Psoas muscle (tissue), 8 donors: ENCODE measurements at places on chromosomes 6 and 20. TPM values are rescaled to one million over a fixed set of nuclear protein-coding genes. Genes with fewer than 3 reads are reported as not detected.

EDN3 gene
- 0.62 TPM for total RNA-seq

GRCh38 chr6:143612186-143612585 is 65.6 kb upstream of the PHACTR2 start:
- DNase-seq = no peak

GRCh38 chr6:110778333-110778732 is 36.9 kb downstream of the CDK19 start:
- no peak for DNase-seq

DNA sequence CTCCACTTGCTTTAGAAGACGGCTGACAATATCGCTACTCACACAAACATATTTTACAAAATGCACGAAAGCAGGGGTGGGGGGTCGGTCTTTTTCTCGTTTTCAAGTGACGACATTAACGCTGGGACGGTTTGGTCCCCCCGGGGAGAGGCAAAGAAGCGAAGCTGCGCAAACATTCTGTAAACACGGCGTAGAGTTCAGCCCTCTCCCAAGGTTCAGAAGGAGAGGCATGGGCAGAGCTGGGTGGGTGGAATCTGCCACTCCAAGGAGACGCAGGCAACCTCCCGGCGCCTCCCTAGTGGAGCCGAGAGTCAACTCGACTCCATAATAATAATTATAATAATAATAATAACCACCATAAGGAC is 2.4 kb downstream of the NKX2-2 start:
- DNase-seq = no peak

DNA sequence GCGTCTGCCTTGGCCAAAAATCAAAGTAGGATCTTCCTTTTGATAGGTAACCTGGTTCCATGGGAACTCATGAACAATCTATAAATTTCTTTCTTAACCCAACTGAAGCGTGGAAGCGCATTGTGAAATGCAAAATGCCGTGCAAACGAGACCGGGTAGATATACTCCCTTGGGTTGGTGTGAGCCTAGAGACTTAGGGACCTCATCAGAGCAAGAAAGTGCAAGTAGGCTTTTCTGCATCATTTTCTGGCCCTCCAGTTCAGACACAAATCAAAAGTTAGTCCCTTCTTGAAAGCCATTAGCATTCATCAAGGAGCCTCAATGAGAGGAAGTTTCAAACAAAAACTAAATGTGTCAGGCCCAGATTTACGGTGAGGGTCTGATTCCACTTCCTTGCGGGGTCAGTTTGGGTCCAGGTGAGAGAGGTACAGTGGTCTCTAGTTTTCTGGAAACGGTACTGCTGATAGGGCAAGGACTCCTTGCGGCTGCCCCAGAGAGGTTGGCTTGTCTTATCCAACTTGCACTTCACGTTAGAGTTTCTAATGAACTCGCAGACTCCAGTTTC is 5.3 kb upstream of the ZNF184 start:
- DNase-seq = no peak

DNA sequence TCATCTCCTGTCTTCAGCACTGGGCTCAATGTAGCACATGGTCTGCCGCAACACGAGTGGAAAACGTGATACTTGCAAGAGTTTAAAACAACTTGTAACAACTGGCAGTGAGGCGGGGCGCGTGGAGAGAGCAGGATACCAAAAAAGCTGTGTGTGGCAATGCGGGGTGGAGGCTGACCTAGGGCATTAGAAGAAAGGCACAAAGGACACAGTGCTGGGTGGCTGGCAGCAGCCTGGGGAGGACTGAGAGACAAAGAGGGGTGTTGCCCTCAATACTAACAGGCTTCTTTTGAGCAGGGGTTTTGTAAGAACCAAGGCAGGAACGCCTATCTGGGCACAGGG is 1.5 kb upstream of the GFOD1 start:
- peak; percentile 51 for DNase-seq

TAGAP gene
- total RNA-seq = 0.54 TPM

GRCh38 chr6:4892785-4893485 is 110.9 kb downstream of the RPP40 start:
- DNase-seq = no peak

DNA sequence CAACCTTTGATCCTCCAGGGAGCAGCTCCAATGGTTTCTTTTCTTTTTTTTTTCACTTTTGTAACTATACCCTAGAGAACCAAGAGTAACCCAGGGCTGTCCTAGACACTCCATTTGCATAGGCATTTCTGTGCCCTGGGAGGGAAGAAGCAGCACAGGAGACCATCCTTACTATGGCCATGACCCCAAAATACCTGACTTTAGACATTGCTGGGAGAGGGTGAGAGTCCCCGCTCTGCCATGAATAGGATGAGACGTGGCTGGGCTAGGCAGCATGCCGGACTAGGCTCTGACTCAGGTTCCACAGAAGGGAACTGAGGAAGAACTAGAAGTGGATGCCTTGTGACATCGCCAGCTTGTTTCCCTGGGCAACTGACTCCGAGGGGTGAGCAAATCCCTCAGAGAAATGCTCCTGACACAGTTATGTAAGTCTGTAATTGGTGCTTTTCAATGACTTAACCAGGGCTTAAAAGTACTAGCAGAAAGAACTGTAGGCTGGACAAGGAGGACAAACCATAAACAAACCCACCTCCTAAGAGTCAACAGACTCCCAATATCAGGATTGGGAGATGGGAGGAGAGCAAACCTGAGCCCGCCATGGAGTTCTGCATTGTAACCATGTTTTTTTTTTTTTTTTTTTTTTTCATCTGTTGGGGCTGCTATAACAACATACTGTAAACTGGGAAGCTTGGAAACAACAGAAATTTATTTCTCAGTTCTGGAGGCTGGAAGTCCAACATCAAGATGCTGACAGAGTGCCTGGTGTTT is 910 bp upstream of the ADTRP start:
- DNase-seq = no peak

DNA sequence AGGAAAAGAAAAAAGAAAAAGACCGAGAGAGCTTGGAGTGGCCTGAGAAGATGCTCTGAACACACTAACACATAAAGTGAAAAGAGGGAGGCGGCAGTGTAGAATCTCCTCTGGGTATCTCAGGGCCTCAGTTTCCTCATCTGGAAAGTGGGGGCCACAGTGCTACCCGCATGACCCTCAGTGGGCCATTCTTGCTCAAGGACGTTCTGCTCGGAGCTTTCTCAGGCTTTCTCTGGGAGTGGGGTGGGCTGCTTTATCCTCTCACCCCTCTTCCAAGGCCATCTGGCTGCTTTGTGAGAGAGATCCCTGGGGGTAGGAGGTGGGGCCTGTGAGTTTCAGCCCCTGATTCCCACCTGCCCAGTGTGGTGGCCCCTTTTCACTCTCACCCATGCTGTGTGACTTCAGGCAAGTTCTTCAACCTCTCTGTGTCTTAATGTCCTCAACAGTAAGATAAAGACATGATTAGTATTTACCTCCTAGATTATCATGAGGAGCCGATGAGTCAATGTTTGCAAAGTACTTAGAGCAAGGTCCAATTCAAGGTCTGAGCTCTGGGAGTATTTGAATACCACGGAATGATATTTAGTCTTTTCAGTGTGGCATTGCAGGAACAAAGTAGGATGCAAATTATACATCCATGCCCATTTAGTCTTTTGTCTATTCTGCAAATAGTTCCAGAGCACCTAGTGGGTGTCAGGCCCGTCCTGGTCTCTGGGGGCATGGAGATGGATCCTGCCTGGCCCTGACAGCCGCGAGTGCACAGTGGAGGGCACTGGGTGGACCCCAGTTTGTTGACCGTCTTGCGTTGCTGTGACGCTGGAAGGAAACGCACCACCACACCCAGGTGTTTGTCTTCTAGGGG is 34.3 kb downstream of the SRC start:
- peak; percentile 28 for DNase-seq

- no peak for DNase-seq
These were observed 56.3 kb downstream of the RTN4IP1 start for GRCh38 chr6:106572875-106573585.

MAS1 gene
- not detected for total RNA-seq

DNA sequence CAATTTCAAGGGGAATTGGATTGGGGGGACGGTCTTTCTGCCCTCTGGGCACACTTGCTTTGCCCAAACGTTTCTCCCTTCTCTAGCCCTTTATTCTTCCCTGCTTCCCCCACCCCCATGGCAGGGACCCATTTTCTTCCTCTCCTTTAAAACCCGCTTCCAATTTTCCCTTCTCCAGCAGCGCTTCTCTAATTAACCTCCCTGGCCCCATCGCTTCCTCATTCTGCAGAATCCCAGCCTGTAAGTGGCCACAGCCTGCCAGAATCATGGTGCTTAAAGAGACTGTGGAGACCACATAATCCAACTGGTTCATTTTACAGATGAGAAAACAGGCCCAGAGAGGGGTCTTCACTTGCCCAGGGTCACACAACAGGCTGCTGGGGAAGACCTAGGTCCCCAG is 61.4 kb downstream of the CPNE5 start:
- DNase-seq = no peak

MMP24OS gene
- total RNA-seq = 25.1 TPM
